ENCODE measurements at places on chromosomes 6 and 20.

DNA sequence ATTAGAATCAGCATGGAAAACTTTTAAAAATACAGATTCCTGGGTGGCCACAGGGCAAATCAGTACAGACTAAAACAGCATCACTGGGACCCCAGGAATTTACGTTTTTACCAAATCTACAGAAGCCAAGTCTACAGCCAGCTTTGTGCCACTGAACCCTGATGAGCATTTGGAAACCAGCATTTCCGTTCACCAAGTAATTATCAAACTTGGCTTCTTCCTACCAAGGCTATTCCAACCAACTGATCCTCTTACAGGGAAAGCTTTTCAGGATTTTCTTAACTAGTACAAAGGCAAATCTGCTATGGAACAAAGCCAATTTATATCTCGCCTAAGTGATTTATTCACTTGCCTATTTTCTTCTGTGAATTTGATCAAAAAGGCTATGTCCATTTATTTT lies 47.0 kb downstream of the PLAGL1 start:
- no peak for DNase-seq

DNA sequence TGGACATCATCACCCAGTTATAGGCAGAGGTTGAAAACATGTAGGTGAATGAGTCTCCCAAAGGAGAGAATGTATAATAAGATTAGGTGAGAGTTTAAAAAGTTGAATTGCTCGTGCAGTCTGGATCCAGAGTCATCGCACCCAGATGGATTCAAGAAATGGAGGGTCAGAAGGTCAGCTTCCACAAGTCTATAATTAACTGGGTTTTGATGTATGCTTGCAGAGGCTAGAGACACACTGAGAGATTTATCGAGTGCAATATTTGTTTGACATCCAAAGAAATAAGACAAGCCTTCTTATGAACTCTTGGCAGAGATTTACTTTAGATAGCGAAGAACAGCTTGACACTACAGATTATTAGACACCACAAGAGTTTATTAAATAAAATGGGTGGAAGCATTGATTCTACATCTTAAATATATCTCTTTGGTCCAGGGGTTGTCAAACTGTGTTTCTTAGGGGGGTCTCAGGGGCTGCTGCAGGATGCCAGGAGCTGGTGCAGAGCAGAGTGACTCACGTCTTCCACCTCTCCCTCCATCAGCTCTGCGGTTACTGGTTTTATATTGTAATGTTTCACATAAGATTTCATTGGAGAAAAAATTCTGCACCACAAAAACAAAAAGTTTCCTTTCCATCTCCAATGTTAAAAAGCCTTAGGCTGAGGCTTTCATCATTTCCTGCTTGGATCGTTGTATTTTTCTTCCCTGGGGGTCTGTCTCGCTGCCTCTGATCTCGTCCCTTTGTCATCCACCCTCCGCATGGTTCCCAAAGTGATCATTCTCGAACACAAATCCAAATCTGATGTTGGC lies 176.2 kb upstream of the AHI1 start:
- no peak for DNase-seq

DNA sequence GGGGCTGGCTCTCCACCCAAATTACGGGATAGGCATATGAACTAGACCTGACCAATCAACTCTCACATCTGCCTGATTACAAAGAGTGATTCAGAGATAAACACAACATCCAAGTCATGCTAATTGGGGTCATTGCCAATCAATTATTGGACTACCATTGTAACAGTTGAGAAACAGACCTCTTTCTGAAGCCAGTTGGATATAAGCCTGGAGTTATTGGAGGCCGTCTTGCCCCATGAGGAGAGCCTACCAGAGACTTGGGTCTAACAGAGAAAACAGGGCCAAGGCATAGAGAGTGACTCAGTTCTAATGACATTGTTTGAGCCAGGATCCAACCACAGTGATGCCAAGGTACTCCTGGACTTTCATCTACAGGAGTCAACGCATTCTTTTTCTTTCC lies 39.4 kb upstream of the HIVEP2 start:
- DNase-seq = no peak

DNA sequence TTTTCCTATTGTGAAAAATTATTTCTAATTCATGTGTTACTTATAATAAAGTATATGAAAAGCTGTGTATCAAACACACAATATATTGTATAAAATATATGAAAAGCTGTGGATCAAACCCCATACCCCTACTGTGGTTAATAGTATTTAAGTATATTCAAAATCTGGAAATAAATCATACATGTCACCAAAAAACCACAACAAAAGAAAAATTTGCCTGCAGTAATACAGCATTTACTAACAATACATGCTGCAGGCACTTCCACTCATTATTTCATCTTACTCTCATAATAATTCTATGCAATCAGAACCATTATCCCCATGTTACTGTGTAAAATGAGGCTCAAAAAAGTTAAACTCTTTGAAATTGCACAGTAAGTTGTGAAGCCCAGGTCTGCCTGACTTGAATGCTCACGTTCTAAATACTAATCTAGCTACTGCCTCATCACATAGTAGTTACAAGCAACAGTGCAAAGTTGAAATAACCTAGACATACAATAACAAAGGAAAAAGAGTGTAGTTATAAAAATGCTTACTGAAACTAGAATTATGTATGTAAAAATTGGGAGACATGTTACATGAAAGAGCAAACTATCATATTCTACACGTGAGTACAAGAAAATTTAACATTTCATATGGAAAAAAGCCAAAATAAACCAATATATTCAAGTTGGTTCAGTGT lies 61.7 kb downstream of the FAM217A start:
- DNase-seq = no peak

GRCh38 chr6:119077391-119077642 lies 1.1 kb downstream of the FAM184A start:
- no peak for DNase-seq

DNA sequence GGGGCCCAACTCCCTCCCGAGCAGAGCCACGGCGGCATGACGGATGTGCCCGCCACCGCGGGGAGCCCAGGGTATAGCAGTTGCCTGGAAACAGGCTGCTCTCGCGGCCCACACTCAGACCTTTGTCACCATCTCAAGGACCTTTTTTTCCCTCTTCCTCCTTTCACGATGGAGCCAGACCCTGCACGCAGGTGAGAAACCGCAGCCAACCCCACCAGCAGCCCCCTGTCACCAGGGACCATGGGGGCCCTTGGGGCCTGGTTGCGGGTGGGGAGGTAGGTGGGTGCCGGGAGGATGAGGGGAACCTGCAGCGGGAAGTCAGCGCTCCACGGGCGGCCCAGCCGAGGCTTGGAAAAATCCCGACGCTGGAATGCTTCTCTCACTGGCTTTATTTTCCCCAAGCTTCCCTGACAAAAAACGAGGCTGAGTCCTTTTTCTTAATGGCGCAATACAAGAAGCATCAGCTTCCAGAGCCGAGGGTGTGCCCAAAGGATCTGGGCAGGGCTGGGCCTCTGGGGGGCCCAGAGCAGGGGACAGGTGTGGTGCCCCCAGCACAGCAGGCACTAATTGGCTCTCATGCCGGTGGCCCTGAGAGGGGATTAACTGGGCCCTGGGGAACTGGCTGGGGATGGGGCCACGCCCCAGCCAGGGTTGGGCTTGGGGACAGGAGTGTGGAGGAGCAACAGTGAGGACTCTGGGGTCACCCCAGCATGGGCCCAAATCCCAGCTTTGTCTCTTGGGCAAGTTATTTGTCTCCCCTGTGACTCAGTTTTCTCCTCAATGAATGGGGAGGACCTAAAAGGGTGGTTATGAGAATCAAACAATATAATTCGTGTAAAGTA lies 23.9 kb downstream of the NOL4L start:
- DNase-seq = no peak

DNA sequence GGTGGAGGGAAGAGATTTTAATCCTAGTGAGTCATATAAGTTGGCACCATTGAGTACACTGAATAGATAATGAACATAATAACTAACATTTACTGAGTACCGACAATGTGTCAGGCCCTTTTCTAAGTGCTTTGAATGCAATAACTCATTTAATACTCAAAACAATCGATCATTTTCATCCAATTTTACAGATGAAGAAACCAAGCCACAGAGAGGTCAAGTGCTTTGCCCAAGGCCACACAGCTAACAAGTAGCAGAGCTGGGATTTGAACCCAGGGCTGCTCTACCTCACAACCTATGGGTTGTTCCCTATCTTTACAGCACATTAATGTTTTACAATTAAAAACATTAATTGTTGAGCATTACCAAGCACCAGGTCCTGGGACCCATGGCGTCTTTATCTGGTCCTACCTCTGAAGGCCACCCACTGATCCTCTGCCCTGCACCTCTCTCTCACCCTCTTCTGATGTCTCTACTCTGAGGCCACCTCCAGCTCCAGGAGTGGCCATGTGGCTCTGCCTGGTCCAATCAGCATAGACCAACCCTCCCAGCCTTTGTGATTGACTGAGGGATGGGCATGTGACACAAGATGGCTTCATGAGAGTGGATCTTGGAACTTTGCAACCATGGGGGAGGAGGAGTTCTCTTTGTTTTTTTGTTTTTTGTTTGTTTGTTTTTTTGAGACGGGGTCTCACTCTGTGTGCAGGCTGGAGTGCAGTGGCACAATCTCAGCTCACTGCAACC lies 83.9 kb downstream of the KCNB1 start:
- DNase-seq = no peak

DNA sequence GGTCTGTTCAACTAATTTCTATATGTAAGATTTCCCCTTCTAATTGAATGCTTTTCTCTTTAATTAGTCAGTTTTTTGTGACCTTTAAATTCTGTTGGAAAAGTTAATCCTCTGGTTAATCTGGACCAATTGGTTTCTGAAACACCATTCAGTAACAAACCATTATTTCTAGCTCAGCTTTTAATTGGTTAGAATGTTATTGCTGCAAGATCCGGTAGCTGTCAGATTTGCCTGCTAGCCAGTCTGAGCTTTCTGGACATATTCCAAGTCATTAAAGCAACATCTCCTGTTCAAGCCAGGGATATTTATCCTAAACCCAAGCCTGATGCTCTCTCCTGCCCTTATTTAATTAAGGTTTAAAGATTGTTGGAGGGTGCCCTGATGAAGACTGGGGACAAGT lies 55.1 kb upstream of the FBXL4 start:
- DNase-seq = no peak

- no peak for DNase-seq
Observed at GRCh38 chr6:13421425-13422059, 65.9 kb downstream of the GFOD1 start.

- DNase-seq = peak; percentile 59
Observed at GRCh38 chr6:157314705-157315321, 8.5 kb downstream of the TMEM242 start.

- DNase-seq = no peak
Observed at GRCh38 chr20:64196309-64196708, 32.1 kb downstream of the MYT1 start.

- no peak for DNase-seq
Observed at GRCh38 chr20:59743767-59744485, 139.6 kb downstream of the PHACTR3 start.

GRCh38 chr6:122323361-122323760 lies 76.1 kb upstream of the HSF2 start:
- no peak for DNase-seq

GRCh38 chr6:55675941-55676340 lies 96.9 kb upstream of the HMGCLL1 start:
- DNase-seq = no peak

DNA sequence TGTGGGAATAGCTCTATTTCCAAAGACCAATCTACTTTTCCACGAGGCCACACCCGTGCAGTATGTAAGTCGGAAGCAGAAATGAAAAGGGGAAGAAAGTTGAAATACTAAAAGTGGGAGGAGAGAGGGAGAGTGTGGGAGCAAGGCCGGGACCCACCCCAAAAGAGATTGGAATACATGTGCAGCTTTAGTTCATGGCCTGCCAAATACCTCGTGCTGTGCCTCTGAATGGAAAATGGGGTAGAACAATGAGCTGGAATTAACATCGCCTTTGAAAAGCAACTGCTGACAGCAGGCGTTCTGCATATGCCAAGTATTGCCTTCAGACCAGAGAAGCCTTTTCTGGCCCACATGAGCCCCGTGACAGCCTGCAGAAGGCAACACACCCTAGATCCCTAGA lies 155.6 kb downstream of the CD83 start:
- DNase-seq = no peak

DNA sequence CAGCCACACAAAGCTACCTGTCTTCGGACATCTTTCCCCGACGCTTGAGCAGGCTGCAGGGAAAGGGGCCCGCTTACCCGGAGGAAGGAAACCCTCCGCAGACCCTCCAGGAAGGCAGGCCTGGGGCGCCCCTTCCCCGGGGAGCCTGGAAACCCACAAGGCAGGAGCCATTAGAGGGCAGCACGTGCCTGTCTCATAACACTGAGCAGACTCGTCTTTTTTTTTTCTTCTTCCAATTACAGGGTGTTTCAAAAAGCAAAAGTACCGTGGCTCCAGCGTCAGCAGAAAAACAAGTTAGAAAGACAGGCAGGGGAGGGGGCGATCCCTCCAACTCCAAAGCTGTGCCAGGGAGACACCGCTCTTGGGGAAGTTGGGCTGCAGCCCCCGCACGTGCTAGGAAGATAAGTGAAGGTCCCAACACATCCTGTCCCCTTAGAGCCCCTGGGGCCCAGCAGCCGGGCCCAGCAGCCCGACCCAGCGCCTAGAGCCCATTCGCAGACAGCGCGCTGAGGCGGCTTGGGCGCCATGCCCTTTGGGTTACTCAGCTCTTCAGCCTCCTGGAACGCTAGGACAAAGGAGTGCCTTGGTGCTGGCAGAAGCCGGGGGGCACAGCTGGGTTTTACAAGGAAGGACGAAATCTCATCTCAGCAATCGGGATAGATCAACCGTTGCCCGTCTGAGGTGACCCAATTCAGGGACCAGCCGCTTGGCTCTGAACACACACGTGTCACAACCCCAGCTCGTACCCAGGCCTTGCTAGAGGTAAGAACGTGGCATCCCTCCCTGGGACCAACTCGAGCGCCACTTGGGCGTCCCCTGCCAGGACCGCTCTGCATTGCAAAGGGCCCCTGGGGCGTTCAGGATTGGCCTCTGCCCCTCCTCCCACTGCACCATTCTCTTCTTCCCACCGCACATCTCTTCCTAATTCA lies 136.3 kb downstream of the LY86 start:
- DNase-seq = peak; percentile 24

Data from Panc1 (cell line).